Mesothelial cell of epicardium (in vitro differentiated cells): ENCODE measurements at places on chromosomes 12 and 14.

- DNase-seq, result no peak
These were observed 409.3 kb downstream of the PRKD1 start for GRCh38 chr14:29518335-29518734.

DNA sequence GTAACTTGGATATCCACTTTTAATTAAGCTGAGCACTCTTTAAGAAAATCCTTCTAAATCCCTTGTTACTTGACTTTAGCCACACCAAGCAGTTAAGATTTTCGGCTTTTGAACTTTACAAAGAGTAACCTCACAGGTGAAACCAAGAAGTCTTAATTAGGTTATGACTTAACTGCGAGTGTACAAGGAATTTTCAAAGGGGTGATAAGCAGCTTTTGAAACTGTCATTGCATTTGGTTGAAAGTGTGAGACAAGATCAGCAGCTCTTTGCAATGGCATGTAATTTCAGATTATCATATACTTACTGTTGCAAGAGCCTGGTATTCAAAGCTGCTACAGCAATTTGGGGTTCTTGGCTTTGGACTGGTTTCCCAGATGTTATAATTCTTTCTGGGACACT, 137.5 kb downstream of the TMEM117 start:
- DNase-seq, result no peak

DNA sequence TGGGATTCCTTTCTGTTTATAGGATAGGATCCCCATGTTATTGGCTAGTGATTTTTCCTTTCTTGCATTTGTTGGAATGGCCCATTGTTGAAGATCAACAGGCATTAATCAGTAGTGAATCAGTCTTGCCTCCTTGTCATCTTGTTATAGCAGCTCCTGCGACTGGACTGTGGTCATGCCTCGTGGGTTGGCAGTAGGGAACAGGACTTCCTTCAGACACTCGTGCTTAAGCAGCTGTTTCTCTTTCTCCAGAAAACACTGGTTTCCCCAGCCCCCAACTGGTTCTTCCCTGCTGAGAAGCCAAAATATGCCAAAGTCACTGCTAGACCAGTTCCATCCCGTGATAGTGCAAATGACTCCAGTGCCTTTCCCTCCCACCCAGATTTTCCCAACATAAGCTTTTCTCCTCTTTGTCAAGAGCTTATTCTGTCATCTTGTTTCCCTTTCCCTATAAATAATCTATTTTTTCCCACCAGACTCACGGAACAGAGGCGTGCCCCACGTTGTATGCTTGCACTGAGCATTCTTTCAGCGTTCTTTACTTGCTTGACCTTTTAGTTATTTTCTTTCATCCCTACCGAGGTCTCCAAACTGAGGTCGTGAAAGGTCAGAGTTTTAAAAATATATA, 83.5 kb downstream of the SAMD4A start:
- no peak for DNase-seq

DNA sequence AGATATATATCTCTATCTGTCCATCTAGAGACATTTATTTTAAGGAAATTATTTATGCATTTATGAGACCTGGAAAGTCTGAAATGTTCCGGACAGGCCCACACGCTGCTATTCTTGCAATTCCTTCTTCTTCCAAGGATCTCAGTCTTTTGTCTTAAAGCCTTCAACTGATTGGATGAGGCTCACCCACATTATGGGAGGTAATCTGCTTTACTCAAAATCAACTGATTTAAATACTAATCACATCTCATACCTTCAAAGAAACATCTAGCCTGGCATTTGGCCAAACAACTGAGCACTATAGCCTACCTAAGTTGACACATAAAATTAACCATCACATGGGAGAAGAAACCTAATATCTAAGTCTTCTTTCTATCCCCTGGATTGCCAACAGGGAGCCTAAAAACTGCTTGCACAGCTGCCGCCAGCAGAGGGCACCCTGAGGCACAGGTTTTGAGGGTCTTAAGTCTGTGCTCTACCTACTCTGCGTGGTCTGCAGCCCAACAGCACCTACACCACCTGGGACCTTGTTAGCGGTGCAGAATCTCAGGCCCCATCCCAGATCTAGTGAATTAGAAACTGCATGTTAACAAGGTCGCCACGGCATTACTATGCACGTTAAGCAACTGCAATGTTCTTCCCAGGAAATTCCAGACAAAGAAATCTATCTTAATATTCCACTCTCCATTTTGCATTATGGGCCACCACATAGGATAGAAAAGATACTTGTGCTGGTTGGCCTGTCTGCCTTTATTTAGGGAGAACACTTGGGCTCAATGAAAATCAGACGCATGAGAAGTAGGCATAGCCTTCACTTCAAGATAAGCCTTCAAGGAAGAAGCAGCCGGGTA, 249.7 kb downstream of the FOXG1 start:
- DNase-seq, result peak; percentile 58

GRCh38 chr12:89309815-89310214, 42.5 kb downstream of the DUSP6 start:
- DNase-seq, result no peak

DNA sequence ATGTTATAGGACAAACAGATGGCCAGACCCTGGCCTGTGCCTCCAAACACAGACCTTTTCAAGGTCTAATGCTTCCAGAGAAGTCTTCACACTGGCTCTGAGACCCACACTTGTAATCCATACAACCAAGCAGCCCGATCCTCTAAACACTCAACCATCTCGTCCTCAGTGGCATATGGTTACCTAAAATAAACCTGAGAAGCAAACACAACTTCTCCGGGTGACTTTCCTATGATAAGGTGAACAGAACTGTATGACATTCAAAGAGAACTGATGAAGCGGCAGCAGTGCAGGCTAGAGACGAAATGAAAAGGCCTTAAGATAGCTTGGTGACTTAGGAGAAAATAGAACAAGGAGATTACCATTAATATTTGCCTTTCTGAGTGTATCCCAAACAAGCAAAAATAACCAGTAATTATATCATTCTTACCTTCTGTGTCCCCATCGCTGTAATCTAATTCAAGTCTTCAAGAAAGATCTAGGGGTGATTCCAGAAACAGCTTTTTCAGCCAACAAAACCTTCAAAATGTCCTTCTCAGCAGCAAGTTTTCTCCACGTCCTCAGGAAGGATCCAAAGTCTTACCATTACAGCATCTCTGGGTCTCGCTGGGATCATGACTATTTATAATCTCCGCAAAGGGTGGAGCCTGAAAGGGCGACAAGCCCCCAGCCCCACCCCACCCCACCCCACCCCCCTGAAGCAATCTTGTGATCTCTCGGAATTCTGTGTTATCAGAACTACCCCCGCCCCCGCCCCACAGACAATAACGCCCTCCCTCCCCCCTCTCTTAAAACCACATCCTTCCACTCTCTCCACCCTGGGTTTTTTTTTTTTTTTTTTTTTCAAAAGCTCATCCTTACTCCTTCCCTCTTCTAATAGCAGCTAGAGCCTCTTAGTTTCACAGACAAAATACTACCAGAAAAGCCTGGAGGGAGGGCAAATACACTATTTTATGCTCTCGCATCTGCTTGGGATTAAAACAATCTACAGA, at the start of gene SLC2A3:
Gene SLC2A3 (minus strand): TSS at position 598 of the 992 bp plus-strand sequence. CDS start 153 bp downstream, at position 445.
- DNase-seq, result no peak

GRCh38 chr12:27915021-27915420, 57.5 kb downstream of the PTHLH start:
- DNase-seq, result no peak

DNA sequence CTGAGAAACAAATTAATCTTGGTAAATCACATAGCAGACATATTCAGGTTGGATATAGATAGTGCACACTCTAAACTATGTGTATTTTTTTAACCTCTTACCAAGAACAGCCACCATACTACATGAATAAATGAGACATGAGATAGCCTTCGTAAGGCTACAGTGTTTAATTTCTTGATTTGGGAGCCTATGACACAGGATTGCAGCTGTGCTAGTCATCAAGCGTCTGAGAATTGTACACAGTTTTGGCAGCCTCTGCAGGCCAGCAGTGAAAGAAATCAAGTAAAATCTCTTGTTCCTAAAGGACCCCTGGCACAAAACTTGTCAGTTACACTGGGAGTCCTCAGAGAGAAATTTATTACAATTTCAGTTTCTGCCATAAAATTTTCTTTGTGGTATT, 236.1 kb downstream of the C12orf50 start:
- DNase-seq, result no peak

GRCh38 chr14:23626946-23627345, 9.2 kb upstream of the DHRS2 start:
- DNase-seq, result no peak

- no peak for DNase-seq
These were observed 232.1 kb upstream of the TBX3 start for GRCh38 chr12:114916124-114916523.

GRCh38 chr12:89230376-89231315, 121.7 kb downstream of the DUSP6 start:
- no peak for DNase-seq

GRCh38 chr12:94994312-94994711, 9.2 kb downstream of the NDUFA12 start:
- DNase-seq, result no peak

DNA sequence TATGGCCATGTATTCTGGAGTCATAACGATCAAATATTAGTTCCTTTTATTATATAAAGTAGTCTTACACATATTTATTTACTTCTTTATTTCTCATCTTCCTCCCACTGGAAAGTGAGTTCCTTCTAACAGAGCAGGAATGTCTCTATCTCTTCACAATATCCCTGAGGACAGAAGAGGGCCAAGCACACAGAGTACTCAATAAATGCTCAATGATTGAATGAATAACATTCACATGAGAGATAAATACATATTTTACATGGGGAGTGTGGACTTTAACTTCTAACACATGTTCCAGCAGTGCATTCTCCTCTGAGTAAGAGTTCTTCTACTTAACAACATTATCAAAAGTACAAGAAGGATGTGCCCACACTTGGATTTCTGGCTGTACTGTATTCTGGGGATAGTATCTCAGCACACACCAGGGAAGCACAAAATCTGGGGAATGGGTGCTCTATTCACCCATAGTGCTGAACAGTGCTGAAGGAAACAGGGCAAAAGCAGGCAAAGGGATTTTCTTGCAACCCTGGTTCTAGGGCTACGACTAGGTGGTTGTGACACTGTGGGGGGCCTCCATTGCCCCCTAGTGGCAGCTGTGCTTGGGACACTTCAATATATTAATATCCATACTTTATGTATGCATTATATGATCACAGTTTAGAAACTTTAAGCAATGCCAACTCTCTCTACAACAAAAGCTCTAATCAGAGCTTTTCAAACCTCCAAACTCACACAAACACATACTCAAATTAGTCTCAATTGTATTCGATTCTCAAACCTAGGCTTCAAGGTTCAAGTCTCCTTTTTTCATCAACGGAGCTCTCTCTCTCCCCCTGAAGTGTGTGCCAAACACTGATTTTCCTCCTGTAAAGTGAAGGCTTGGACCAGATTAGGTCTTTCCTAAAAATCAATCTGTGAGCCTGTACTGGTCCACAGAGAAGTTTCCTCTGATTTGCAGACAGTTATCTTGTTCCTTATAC, 115.5 kb downstream of the SLC2A13 start:
- peak; percentile 64 for DNase-seq

DNA sequence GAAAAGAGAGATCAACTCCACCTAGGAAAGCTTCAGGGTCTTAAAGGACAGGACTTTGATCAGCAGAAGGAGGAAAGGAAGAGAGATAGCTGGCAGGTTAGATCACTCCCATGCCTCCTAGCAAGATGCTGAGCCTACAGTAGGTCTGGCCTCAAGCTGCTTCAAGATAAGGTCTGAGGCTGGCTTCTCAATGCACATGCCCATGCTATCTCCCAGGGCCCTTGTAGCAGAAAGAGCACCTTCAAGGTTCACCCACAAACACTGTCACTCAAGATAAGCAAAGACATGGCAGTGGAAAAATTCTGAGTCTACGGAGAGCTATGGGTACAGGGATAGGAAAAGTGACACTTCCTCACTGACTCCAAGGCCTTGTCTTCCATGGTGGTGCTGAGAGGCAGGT, 14.3 kb downstream of the REM2 start:
- no peak for DNase-seq

DNA sequence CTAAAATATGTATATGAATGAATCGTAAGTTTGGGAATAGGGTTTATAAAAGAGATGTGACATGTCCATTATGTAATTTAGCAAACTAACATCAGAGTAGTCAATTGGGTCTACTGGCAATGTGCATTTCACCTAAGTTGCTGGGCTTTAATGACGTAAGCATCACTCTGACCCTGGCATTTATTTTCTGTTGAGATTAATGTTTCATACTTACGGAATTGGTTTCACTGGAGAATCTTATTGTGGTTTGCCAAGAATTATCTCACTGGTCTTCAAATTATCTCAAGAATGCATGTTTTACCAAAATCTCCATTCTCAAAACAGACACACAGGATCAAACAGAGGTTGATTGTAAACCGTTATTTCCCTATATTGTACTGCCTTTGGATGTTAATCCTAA, 437.1 kb downstream of the NPAS3 start:
- DNase-seq, result no peak

- DNase-seq, result no peak
These were observed 56.0 kb downstream of the TTC9 start for GRCh38 chr14:70697701-70698100.

GRCh38 chr14:38199739-38200138, 8.0 kb upstream of the SSTR1 start:
- no peak for DNase-seq

GRCh38 chr12:94244165-94245133, 96.1 kb downstream of the PLXNC1 start:
- no peak for DNase-seq

GRCh38 chr12:122917507-122918121, 21.7 kb upstream of the VPS37B start:
- DNase-seq, result no peak

- no peak for DNase-seq
These were observed 252.2 kb upstream of the FOXN3 start for GRCh38 chr14:89669193-89669592.

- DNase-seq, result no peak
These were observed 9.6 kb upstream of the SNAPC1 start for GRCh38 chr14:61752626-61753025.

DNA sequence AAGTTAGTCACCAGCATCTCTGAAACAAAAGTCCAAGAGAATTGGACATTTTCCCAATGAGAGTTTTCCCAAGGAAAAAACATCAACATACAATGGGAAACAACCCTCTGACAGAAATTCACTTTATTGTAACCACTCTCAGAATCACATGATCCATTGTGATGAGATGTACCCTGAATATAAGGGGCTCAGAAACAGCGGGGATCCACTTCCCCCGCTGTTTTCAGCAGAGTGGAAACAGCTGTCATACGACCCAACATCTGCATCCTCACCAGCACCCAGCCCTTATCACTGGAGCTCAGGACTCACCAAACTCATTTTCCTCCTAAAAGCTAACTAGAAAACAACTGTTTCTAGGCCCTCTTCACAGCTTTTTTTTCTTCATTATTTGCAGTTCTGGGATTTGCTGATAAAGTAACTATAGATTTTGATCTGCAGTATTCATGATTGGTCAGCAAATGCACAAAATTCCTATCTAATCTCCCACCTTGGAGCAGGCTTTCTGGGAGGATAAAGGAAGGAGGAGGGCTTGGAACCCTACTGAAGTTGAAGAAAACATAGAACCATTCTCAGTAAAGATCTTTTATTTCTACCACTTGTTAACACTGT, 31.3 kb downstream of the CORO1C start:
- no peak for DNase-seq

DNA sequence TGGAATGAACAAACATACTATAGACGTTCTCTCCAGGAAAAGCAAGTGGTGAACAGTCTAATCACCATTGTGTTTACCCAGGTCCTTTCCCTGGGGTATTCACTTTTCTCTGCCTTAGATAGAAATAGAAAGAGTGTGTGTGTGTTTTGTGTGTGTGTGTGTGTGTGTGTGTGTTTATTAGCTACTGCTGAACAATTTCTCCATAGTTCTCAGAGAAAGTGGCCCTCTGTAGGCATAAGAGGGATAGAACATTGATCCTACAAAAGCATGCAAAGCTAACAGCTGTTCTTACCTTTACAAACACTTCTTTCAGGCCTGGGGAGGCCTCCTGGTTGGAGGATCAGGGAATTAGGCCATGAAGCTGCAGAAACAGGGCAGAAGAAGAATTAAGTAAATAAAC, 665.7 kb upstream of the TBX3 start:
- no peak for DNase-seq
